ENCODE measurements at places on chromosomes 5 and 9. TPM values are rescaled to one million over a fixed set of nuclear protein-coding genes. Genes with fewer than 3 reads are reported as not detected.
A peak's percentile ranks its signal among the peaks of the same experiment; 100 is the strongest.

The CRB2 gene
- total RNA-seq: not detected

The LECT2 gene
- total RNA-seq: not detected

The PCDHB16 gene
- total RNA-seq: not detected

- DNase-seq: no peak
These were observed 2.9 kb downstream of the KLHL3 start for GRCh38 chr5:137733006-137733405.

- no peak for DNase-seq
These were observed 73.2 kb upstream of the EPB41L4A start for GRCh38 chr5:112492291-112492690.

- DNase-seq: no peak
These were observed 55.1 kb downstream of the EHMT1 start for GRCh38 chr9:137673886-137674285.

DNA sequence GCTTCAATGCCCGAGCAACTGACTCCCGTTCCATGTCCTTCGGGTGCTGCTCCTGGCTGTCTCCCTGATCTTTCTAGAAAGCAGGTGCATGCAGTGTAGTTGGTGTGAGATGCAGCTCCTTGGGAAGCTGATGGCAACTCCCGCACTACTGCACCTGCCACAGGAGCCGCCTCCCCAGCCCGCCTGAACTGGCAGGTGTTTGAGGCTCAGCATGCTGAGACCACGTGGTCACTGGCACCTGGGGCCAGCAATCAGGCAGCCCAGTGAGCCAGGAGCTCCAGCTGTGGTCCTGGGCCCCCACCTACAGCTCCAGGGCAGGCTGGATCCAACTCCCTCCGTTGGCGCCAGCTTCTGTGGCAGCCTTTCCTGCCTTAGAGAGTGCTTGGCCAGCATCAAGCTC, 111.5 kb downstream of the ICE1 start:
- DNase-seq: no peak

- peak; percentile 86 for DNase-seq
These were observed at the start of gene ARSB for GRCh38 chr5:78985116-78985724. TSS of gene ARSB (minus strand) at chr5:78985310. CDS start at chr5:78985248, 62 bp downstream.

DNA sequence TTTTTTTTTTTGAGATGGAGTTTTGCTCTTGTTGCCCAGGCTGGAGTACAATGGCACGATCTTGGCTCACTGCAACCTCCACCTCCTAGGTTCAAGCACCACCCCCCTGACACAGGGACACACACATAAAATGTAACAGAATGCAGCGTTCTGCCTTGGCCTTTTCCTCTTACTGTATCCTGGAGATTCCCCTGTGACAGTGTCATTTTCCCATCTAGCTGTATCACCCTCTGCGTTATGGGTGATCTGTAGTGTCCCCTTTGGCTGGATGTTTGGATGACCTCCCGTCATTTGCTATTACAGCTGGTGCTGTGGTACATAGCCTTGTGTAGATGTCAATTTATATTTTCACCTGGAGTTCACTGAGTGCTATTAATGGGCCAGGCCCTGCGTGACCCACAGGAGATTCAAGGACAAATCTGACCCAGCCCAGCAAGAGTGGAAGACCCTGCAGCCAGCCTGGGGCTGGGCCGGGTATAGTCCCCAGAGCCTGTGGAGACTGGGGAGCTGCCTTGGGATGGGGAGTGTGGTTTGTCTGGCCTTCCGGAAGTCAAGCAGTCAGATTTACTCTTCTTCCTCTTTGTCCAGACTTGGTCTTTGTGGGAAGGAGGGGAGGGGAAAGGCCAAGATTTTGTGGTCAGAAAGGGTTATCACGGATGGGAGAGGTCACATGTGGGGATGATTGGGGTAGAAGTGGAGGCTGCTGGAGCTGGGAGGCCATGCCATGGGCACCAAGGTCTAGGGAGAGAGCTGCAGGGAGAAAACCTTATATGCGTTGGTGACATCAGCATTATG, 43.6 kb downstream of the ERGIC1 start:
- DNase-seq: no peak

DNA sequence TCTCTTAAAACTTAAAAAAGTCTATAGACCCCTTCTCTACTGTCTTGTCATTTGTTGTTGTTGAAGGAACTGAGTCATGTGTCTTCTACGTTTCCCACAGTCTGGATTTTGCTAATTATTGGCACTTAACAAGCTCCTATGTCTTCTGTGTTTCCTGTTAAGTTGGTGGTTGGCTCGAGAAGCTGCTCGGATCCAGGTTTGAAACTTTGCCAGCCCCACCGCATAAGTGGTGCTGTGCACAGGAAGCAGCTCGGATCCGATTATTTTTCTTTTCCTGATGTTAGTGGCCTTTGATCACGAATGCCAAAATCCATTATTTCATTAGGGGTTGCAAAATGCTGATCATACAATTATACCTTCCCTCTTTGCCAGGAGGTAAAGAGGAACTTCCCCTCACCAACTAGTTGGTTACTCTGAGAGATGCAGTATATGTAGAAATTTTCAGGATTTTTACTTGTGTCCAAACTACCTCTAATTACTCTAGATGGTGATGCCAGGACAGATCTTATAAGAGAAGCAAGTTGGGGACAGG, 186.5 kb downstream of the NSG2 start:
- no peak for DNase-seq

Measured in activated CD4-positive, alpha-beta T cell treated with anti-CD3 and anti-CD28 coated beads, Interleukin-2, amount 10 ng/mL, durations not matched to agents 24 days and 14 days (primary cell).